NCI-H1436 treated with DMSO at 0.1 percent for 48 hours (cell line): ENCODE measurements at places on chromosomes 3 and 15.

GRCh38 chr3:177571271-177571943 lies 374.1 kb upstream of the TBL1XR1 start:
- DNase-seq: no peak

DNA sequence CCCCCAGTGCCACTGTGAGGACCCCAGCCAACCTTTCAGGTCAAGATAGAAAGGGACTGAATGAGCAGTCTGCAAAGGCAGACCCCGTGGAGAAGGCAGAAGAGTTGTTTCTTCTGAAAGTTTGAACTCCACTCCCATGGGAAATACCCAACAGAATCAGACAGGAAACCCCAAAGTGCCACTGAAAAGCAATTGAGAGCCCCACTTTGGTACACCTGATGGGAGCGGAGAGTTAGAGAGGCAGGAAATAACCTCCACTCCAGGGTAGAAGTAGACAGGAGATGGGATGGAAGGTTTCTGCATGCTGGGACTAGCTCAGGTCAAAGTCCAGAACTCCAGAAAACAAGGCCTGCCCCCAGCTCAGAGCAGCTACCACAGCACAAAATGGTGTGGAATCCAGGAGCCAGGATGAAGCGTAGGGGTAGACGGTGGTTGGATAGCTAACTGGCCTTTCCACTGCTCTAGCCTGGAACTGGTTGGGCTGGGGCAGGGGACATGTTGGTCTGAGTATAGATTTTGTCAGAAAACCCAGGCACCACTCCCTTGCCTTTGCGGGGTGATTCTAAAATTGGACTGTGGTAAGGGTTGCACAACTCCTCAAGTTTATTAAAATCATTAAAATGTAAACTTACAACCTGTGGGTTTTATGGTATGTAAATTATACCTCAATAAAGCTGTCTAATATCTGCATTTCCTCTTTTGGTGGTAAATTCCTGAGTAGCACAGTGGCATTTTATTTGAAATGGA lies 1.9 kb upstream of the RAB43 start:
- no peak for DNase-seq

DNA sequence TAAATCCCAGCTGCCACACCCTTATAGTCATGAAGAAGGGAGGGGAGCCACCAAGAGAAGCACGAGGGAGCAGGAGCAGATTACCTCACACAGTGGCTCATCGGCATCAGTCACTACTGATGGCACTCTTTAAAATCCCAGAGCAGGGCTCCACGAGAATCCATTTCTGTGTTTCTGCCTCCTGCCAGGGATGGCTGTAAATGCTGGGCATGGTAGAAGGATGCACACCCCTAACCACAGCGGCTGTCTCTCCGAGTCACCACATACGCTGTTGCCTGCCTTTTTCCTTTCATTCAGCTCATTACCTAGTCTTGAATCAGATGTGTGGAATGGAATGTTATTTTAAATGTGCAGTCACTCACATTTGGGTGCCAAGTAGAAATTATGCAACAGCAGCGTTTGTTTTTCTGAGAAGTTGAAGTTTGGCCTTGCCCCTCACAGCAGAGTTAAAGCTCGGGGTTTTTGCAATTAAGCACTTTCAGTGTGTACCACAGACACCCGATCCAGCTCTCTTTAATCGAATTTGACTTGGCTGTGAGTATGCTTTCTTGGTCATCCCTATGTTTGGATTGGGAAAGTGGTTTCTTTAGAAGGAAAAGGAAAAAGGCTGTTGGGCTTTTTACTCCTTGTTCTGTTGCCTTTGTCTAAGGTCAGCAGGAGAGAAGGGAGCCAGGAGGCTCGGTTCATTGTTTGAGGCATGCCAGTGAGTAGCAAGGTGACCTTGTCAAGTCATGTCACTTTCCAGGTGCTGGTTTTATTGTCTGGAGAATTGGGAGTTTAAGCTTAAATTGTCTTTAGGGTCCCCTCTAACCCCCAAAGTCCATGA lies 284.2 kb upstream of the TPM1 start:
- DNase-seq: no peak

DNA sequence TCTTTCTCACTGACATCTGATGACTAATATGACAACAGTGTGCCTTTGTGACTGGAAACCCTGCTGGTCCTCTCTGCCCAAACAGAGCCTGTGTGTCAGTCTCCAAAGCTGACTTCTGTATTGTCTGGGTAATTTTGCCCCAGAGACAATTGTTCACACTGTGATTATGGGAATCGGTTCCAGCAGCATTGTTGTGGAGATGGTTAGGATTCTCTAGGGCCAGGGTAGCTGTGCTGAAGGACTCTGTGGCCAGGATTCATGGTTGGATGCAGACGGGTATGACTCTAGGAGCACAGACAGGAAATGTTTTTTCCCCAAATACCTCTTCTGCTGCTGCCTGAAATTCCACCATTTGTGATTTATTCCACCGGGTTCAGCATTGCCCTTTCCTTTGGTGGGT lies 57.5 kb upstream of the ITGA11 start:
- DNase-seq: no peak

DNA sequence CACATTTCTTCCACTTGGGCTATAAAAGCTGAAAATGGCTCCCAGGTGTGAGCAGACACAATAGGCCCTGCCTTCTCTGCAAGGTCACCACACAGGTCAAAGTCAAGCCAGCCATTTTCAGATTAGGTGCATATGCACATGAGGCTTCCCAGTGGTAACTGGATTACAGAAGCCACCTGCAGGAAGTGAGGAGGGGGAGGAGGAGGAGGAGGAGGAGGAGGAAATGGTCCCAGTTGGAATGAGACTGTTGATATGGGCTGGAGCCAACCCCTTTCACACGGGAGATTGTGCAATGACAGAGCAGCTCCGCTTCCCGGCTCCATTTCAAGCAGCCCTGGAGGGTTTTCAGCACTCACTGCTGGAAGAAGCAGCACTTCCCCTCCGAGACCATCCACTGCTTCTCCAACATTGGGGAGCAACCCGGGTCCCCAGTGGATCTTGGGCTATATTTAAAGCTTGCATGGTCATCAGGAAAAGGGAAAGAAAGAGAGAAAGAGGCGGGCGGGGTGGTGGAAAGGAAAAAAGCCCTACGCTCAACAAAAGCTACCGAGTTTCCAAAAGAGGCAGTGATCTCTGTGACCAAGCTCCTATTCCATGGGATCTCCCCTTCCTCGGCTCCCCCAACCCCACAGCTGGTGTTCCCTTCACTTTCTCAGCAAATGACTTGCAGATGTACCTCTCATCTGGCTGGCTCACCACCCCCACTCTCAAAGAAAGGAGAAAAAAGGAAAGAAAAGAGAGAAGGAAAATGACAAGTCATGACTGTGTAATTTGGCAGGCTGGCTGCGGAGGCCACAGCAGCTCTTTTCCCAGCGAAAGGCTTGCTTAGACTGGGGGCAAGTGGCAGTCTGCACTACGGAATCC lies 58.3 kb downstream of the LRIG1 start:
- no peak for DNase-seq

DNA sequence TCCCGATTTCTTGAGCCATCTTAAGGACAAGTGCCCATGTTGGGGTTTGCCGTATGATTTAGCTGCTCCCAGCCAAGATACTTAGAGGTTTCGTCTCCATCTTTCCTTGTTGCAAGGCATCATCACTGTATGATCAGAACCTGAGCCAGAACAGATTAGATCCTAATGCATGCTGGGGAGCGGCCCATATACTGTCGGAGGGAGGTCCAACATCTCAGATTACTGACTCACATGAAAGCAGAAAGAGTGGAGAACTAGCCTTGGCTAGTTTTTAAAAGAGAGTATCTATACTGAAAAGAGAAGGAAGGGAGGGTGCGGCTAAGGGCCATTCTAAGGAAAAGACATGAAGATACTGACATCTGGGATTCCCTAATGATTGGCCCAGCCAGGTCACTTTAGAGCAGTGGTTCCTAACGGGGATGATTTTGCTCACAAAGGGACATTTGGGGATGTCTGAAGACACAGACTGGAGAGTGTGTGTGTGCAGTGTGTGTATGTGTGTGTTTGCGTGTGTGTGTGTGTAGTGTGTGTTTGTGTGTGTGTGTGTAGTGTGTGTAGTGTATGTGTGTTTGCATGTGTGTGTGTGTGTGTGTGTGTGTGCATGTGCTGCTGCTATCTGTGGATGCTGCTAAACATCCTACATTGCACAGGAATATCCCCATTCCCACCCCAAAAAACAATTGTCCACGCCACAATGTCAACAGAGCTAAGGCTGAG lies 12.3 kb upstream of the LYSMD4 start:
- DNase-seq: no peak

DNA sequence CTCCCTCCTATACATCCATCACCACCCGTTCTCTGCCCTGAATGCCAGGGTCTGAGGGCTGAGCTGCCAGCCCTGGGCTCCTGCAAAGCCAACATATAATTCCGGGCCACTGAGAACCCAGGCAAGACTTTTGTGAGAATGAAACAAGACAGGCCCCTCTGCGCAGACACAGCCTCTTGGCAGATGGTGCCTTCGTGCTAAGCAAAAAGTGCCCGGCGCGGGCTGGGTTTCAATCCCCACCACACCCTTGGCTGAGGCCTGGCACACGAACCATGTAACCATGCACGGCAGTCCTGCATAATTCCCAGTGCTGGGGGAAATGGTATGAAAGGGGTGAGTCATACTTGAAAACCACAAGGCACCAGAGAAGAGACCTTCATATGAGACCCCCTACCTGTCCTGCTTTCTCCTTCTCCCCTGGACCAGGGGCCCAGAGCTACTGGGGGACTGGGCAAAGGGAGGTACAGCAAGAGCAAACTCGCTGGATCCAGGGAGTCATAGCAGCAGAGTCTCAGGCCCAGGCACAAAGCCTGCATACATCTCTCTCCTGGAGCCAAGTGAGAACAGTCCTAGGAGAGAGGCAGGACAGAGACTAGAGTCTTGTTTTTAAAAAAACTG lies 26.1 kb upstream of the LOXL1 start:
- DNase-seq: no peak

DNA sequence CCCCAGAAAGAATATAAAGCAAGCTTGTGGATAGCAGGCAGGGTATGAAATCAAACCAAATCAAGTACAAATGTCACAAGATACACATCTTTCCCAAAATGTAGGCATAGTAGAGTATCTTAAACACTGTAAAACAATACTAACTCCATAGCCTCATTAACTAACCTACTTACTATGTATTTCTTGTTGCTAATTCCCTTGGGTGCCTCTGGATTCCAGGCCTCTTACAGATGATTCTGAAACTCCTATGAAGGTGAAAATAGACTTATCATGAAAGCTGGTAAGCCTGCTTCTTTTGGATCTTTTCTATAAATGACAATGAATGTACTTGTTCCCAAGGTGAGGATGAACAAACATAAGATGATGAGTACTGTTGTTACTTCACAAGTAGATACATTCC lies 93.8 kb downstream of the FRMD5 start:
- no peak for DNase-seq

DNA sequence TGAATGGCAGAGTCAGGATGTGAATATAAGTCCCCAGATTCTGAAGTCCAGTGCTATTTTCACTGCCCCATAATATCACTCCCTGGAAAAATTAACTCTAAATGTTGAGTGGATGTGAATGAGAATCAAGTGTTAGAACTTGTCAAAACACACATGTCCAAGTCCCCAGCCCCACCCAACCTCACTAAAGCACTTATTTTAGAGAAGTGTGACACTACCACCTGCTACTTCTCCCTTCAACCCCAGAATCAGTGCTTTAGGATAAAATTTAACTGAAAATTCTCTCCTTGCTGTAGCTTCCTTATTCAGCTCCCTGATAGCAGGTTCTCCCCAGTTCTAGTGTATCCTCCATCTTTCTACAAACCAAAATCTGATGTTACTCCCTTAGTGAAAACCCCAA lies 35.8 kb downstream of the HERC1 start:
- no peak for DNase-seq

- no peak for DNase-seq
Measured at GRCh38 chr3:101351829-101352228, 31.5 kb upstream of the IMPG2 start.

DNA sequence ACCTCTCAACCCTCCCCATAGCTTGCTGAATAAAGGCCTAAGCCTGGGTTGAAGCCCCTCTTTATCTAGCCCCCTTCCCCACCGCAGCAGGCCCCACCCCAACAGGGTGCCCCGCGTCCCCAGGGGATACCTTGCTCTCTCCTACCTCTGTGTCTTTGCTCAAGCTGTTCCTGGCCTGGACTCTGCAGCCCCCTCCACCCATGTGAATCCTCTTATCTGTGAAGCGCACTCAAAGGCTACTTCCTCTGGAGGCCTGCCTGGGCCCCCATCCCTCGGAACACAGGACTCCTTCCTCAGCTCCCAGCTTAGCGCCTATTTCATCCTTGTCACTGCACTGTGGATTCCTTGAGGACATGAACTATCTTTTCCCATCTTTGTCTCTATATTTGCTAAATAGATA lies 61.4 kb upstream of the HERC1 start:
- DNase-seq: no peak

GRCh38 chr15:76730262-76730661 lies 174.9 kb downstream of the SCAPER start:
- DNase-seq: no peak

DNA sequence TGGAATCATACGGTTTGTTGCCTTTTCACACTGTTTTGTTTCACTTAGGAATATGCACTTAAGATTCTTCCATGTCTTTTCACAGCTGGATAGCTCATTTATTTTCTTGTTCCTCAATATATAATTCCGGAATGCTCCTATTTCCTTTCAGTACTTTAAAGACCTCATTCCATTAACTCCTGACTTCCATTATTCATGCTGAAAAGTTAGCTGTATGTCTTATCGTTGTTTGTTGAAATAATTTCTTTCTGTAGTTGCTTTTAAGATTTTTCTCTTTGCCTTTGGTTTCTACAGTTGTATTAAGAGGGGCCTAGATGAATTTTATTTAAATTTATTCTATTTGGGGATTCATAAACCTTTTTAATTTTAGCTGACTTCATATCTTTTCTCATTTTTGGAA lies 122.2 kb downstream of the ANXA2 start:
- no peak for DNase-seq

- DNase-seq: no peak
Measured at GRCh38 chr3:64539451-64540196, 148.2 kb downstream of the ADAMTS9 start.

DNA sequence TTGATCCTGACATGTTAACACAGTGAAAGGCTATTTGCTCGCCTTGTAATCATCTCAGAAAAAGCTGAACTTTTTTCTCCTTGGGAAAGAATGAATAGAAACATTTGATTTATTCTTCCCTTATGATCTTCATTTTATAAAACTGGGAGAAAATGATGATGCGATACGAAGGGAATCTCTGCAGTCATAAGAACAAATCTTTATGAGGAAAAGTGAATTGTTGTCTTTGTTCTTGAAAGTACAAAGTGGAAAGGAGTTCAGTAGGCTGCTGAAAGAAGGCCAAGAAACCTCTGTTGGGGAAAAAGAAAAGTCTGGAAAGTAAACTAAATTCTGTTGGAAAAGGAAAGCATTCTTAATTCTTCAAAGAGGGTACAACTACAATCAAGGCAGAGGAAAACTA lies 248.8 kb downstream of the NSUN3 start:
- no peak for DNase-seq

GRCh38 chr3:123289391-123290106 lies 87.8 kb downstream of the SEC22A start:
- no peak for DNase-seq

GRCh38 chr3:105707009-105707408 lies 161.8 kb downstream of the CBLB start:
- no peak for DNase-seq

GRCh38 chr3:66021731-66022131 lies 17.0 kb downstream of the MAGI1 start:
- DNase-seq: no peak
